K562 (cell line): ENCODE measurements at places on chromosomes 5 and 9. TPM values are rescaled to one million over a fixed set of nuclear protein-coding genes. Genes with fewer than 3 reads are reported as not detected.

- H3K4me1 ChIP-seq, result no peaks in the 10 kb centered on the region
- no peak overlapping the region for H3K27ac ChIP-seq
- H3K36me3 ChIP-seq, result no peaks in the 10 kb centered on the region
- DNase-seq, result no peak
Observed at GRCh38 chr9:79902825-79903600, 331.2 kb downstream of the TLE4 start.

GRCh38 chr5:72228960-72229359, 91.1 kb downstream of the MRPS27 start:
- no peak for DNase-seq
- no peak overlapping the region for H3K27ac ChIP-seq
- no peak overlapping the region for H3K4me3 ChIP-seq
- H3K27me3 ChIP-seq, result no peaks in the 10 kb centered on the region
- H3K4me1 ChIP-seq, result peaks cover 65% of the 10 kb centered on the region

GRCh38 chr5:43802651-43803050, 199.7 kb downstream of the NNT start:
- no peaks in the 10 kb centered on the region for H3K36me3 ChIP-seq
- H3K27me3 ChIP-seq, result no peaks in the 10 kb centered on the region
- H3K4me3 ChIP-seq, result no peak overlapping the region
- H3K4me1 ChIP-seq, result no peaks in the 10 kb centered on the region

- no peaks in the 10 kb centered on the region for H3K4me1 ChIP-seq
- no peak for DNase-seq
- no peaks in the 10 kb centered on the region for H3K36me3 ChIP-seq
- H3K27ac ChIP-seq, result no peak overlapping the region
Observed at GRCh38 chr9:93258818-93259489, 75.0 kb downstream of the WNK2 start.

GRCh38 chr9:125749951-125750626, 2.9 kb downstream of the PBX3 start:
- H3K4me3 ChIP-seq, result no peak overlapping the region
- H3K27ac ChIP-seq, result no peak overlapping the region
- DNase-seq, result no peak
- H3K27me3 ChIP-seq, result peaks cover 26% of the 10 kb centered on the region
- peaks cover 26% of the 10 kb centered on the region for H3K4me1 ChIP-seq

GRCh38 chr9:81083067-81083466, 606.3 kb downstream of the TLE1 start:
- H3K4me1 ChIP-seq, result no peaks in the 10 kb centered on the region
- no peak overlapping the region for H3K4me3 ChIP-seq
- H3K27ac ChIP-seq, result no peak overlapping the region
- H3K36me3 ChIP-seq, result no peaks in the 10 kb centered on the region

DNA sequence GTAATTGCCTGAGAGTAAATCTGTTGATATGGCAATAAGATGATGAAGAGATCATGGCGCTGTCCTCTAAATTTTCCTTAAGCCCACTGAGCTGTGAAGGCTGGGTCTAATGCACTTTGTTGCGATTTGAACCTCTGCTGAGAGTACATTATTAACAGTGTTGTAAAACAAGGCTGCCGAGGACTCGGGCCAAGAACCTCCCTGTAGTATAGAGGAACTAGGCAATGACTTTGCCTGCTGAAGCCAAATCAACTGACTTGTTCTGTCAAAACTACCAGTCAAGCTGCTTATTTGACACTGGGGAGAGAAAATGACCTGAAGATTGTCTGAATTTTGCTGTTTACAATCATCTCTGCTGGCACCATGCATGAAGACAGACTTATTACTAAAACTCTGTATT, 1154.7 kb downstream of the DTWD2 start:
- H3K4me3 ChIP-seq, result no peak overlapping the region
- no peaks in the 10 kb centered on the region for H3K27me3 ChIP-seq
- DNase-seq, result no peak
- no peaks in the 10 kb centered on the region for H3K36me3 ChIP-seq

GRCh38 chr9:131773911-131774379, 34.1 kb upstream of the RAPGEF1 start:
- H3K4me1 ChIP-seq, result no peaks in the 10 kb centered on the region
- H3K36me3 ChIP-seq, result no peaks in the 10 kb centered on the region
- H3K4me3 ChIP-seq, result no peak overlapping the region
- peak; percentile 70 for DNase-seq
- H3K27ac ChIP-seq, result no peak overlapping the region

DNA sequence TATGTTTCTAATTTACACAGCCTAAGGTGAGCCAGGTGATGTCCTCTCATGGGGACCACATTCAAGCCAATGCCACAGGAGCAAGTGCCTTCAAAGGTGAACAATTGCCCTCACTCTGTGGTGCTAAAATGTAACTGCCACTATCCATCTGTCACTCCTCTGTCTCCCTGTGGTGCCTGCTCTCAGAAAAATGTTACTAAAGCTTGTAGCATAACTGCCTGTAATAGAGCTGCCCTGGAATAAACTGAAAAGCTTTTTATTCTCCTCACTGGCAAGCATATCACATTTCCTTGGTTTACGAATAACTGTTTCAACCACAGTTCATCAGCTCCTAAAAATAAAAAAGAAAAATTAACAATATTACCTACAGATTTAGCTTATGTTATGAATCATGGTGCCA, 142.4 kb downstream of the ST8SIA4 start:
- H3K36me3 ChIP-seq, result no peaks in the 10 kb centered on the region
- H3K4me3 ChIP-seq, result no peak overlapping the region
- no peaks in the 10 kb centered on the region for H3K4me1 ChIP-seq
- DNase-seq, result no peak
- no peaks in the 10 kb centered on the region for H3K27me3 ChIP-seq

DNA sequence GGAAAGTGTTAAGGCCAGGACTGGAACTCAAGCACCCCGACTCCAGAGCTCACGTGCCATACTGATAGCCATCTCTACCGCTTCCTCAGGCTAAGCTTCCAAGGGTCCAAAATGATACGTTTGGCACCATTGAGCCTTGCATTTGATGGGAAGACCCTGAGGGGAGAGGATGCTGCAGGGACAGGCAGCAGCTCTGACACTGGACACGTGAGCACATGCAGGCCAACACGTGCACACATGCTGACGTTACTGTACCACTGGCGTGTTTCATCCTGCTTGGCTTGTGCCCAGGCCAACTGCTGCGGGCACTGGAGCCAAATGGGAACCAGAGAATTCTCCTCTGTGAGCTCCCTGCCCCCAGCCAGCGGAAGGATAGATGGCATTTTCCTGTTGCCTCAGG, 5.2 kb downstream of the FAT2 start:
- H3K27me3 ChIP-seq, result peaks cover 25% of the 10 kb centered on the region
- DNase-seq, result no peak
- no peaks in the 10 kb centered on the region for H3K36me3 ChIP-seq
- H3K4me1 ChIP-seq, result no peaks in the 10 kb centered on the region
- no peak overlapping the region; the same call in 2 of the 3 replicates for H3K27ac ChIP-seq
- H3K4me3 ChIP-seq, result no peak overlapping the region

DNA sequence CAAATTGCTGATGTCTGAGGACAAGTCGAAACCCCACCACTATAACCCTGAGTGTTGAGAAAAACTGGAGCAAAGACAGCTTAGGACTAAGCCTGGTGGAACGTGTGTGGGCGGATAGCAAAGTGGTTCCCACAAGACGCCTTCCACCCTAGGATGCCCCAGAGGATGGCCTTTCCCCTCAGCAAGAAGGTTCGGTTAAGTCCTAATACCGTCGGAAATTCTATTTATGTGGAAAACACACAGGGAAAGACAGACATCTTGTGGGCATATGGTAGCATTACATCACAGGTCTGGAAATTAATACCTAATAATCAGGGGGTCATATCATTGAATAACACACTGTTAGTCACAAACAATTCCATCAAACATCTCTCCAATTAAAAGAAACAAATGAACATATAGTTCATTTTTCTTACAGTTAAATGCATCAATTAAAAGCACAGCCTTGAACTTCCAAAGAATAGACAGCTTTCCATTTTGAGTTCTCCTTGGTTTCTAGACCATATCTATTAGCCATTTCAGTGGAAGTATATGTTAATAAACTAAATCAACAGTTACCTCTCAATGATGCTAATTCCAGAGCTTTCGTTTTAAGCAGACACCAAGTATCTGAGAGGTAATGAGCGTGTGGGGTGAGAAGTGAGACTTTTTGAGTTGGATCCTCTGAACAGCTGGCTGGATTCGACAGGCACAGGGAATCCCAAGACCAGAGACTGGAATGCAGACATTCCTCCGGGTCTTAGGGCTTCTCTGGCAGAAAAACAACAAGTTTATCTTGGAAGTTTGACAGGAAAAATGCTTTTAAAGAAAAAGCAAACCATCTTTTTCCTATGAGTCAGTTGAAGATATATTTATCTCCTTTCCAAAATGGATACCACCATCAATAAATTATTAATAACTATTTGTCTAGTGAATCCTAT, 2.9 kb upstream of the ICE1 start:
- no peaks in the 10 kb centered on the region for H3K27me3 ChIP-seq
- peaks cover 3% of the 10 kb centered on the region; the same call in 1 of the 3 replicates for H3K36me3 ChIP-seq
- no peak overlapping the region for H3K4me3 ChIP-seq

- DNase-seq, result no peak
- no peaks in the 10 kb centered on the region for H3K36me3 ChIP-seq
- peaks cover 24% of the 10 kb centered on the region for H3K27me3 ChIP-seq
Observed at GRCh38 chr9:114310471-114311450, 12.1 kb upstream of the ORM1 start.

DNA sequence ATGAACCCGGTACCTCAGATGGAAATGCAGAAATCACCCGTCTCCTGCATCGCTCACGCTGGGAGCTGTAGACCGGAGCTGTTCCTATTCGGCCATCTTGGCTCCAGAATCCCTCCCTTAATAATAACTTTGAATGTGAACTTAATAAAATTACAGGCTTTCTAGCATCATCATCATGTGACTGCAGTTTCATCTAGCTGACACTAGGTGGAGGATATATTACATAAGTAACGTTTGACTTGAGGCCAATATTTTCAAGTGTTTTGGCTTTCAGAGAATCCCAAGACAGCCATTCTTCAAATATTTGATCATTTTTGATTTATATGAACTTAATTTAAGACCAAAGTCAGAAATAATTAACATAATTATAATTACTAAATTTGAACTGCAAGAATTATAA, 474.9 kb upstream of the CDH10 start:
- no peaks in the 10 kb centered on the region for H3K4me1 ChIP-seq
- H3K27ac ChIP-seq, result no peak overlapping the region
- H3K36me3 ChIP-seq, result no peaks in the 10 kb centered on the region

WNT8A gene
- polyA plus RNA-seq, result not detected in 2 replicates

FBXW2 gene
- polyA plus RNA-seq, result 40.6 and 46.9 TPM in 2 replicates
